ENCODE measurements at places on chromosomes 4 and X.

DNA sequence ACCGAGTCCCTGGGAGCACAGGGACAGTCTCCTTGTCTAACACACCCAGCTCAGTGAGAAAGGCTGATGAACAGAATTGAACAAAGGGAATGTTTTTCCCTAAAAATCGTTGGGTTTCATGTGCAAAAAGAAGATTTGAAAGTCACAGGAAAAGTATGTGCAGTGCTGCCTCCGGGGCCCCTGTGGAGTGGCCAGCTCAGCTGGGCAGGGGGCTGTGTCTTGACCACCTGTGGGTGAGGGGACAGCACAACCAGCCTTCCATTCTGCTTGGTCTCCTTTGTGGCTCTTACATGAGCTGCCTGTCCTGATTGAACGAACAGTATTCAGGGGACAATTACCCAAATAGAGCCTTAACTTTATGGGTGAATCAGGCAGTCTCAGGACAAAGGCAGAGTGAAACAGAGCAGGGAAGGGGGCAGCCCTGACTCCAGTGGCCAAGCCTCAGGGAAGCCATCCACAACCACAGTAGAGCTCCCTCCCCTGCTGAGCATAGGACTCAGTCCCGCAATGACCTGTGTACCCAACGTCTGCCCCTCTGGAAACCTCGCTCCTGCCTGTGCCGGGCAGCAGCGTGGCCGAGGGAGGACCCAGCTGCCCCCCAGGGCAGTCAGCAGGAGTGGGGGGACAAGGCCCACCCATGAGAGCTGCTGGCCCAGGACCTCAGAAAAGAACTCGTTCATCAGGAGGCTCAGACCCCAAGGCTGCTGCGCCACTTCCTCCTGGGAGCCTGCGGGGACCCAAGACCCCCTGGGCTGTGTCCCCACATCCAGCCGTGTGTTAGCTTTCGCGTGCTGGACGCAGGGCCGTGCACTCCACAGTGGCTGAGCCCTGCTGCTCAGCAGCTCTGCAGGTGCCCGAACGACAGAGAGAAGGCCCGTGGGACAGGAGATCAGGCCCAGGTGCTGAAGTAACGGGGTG lies 59.6 kb upstream of the MXD4 start:
- no peak for DNase-seq

DNA sequence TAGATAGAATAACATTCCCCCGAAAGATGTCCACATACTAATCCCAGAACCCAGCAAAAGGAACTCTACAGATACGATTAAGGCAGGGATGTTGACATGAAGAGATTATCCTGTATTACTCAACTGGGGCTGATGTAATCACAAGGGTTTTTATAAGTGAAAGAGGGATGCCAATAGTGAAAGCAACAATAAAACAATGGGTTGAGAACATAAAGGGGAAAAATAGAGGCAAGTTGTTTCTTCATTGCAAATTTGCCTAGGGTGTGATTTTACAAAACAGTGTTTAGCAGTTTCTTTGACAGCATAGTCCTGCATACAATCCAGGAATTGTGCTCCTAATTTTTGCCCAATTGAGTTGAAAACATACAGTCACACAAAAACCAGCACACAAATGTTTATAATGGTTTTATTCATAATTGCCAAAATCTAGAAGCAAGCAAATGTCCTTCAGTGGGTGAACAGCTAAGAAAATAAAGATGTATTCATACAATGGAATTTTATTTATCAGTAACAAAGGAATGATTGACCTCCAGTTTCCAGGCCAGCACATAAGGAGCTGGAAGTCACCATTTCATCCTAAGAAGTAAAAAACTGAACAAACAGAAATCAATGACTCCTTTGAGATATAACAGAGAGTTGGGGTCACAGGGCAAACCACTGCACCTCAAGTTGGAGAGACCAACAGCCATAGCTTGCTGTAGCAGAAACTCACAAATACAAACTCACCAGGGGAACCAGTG lies 107.2 kb downstream of the CENPC start:
- peak; percentile 15 for DNase-seq

DNA sequence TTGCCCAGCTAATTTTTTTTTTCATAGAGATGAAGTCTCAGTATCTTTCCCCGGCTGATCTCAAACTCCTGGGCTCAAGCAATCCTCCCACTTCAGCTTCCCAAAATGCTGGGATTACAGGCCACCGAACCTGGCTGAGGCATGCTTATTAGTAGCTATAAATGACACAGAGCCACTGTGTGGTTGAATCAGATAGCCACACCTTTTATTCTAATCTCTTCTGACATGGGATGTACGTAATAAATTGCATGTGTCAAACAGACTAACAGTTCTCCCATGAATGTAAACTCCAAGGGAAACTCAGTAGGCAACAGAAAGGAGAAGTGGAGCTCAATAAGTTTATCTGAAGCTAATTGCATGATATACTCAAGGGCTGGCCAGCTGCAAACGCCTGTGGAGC lies 139.8 kb upstream of the VCX3A start:
- DNase-seq: no peak

DNA sequence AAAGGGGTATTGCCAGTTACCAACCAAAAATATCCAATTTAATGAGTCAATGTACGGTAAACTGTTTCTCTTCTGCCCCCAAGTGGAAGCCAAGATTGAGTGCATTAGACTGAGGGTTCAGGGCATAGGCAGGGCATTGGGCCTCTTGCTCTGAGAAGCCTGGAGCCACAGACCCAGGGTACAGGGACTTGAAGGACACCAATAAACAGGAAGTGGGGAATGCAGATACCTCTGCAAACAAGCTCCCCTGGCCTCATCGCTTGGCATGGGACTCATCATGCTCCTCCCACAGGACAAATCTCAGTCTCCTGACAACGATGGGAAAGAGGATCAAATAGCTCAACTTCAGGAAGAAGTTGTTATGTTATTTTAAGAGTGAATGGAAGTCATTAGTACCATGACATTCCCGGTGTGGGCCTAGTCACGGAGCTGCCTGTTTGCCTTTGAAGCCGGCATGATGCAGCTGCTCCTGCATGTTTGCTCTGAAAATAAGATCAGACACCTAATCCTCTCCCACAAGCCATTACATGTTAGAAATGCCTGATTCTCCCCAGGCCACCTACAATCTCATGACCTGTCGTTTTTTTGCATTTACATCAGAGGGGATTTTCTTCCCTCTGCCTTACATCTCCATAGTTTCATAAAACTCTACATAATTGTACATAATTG lies 224.2 kb downstream of the RCHY1 start:
- DNase-seq: peak; percentile 42

GRCh38 chr4:80412322-80412721 lies 76.8 kb downstream of the CFAP299 start:
- no peak for DNase-seq

Data from ELR (cell line).